ENCODE measurements at places on chromosomes 16 and 17. TPM values are rescaled to one million over a fixed set of nuclear protein-coding genes. Genes with fewer than 3 reads are reported as not detected.

- DNase-seq: peak; percentile 39
These were observed 63.9 kb downstream of the BANP start for GRCh38 chr16:88014954-88015805.

- no peak for DNase-seq
These were observed 233.5 kb downstream of the RBFOX3 start for GRCh38 chr17:79377230-79377786.

- DNase-seq: no peak
These were observed 30.7 kb upstream of the MYO18A start for GRCh38 chr17:29210879-29211278.

DNA sequence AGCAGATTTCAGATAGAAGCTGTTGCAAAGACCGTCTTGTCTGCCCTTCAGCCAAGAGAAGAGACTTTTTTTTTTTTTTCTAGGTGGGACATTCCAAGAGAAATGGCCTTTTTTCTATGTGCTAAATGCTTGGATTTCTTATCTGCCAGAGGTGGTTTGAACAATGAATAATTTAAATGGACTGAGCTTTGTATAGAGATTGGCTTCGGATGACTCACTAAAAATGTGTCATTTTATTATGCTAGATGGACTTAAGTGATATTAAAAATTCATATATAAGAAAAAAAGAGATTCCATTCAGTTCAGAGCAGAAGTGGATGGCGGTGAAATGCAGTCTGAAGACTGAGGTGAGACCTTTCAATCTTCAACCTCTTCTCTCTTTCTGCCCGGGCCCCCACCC lies 58.4 kb downstream of the MEAK7 start:
- no peak for DNase-seq

GRCh38 chr17:8700546-8700945 lies 44.1 kb downstream of the CCDC42 start:
- DNase-seq: no peak

GRCh38 chr17:60602385-60602742 lies 2.4 kb downstream of the PPM1D start:
- no peak for DNase-seq

DNA sequence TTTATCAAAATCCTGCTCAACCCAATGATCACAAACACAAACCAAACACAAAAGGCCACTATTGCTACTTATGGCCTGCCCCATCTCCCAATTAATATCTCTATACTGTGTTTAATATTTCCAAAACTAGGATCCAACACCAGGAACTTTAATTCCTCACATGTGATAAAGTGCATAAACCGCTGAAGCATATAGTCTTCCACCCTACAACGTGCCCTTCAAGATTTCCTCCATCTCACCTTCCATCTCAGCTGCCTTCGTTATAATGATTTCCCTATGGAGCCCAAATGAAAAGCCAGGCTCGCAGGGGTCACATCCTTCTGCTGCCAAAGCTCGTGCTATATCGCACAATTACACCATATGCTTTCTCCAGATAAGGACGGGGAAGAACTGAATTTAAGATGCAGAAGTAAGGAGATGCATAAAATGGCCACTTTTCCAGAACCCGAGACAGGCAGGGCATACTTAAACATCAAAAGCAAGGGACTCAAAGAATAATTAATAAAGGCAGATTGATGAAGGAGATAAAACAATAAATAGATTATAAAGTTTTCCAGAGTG lies 1.8 kb downstream of the MYH10 start:
- DNase-seq: no peak

DNA sequence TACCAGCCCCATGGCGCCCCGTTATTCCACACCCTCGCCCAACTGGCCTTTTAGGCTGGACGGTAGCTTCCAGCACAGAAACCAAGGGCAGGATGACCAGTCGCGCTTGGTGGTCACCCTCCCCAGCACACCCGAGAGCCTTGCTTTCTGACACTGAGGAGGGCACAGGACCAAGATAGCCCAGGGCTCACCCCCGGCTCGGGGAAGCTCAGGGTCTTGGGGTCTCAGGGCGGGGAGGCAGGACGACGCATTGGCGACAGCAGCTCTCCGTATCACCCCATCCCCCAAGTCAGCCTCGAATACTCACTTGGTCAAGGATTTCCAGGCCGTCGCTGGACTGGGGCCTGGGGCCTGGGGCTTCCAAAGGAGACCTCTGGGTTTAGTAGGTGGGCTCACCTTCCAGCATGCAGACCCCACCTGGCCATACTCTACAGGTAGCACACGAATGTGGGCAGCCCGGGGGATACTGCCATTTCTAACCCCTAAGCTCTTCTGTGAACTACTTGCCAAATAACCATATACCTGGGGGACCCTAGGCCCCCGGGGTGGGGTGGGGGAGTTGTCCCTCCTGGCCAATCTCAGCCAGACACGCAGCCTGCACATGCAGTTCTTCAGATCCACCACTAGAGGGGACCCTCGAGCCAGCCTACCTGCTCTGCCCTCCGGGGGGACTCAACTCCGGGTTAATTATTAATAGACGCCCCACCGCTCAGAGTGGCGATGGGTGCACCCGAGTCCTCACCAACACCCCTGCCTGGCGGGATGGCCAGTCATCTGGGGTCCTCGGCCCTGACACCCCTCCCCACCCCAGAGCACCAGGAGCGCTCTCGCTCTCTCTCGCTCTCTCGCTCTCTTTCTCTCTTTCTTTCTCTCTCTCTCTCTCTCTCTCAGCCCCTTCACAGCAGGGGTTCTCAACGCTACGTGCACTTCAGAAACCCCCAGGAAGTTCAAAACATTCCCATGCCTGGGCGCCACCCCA lies 30.0 kb downstream of the TBC1D16 start:
- no peak for DNase-seq

DNA sequence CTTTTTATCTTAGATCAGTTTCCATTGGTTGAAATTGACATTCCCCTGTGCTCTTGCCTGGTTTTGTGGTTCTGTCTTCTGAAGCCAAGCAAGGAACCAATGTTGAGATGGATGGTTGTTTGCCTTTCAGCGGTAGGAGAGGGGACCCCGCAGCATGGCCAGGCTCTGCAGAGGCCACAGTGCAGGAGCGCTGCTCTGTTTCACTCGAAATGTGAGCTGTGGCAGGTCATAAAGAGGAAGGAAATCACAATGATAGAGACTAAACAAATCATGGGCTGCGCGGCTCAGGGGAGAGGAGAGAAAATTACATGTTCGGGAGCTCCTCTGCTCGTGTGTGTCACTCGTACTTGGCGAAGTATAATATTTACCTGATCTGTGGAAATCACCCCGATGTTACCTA lies 148.2 kb downstream of the SNX29 start:
- DNase-seq: no peak

- DNase-seq: no peak
These were observed 28.5 kb upstream of the TRAP1 start for GRCh38 chr16:3745751-3746355.

- no peak for DNase-seq
These were observed 146.1 kb downstream of the SEC14L1 start for GRCh38 chr17:77286641-77287431.

DNA sequence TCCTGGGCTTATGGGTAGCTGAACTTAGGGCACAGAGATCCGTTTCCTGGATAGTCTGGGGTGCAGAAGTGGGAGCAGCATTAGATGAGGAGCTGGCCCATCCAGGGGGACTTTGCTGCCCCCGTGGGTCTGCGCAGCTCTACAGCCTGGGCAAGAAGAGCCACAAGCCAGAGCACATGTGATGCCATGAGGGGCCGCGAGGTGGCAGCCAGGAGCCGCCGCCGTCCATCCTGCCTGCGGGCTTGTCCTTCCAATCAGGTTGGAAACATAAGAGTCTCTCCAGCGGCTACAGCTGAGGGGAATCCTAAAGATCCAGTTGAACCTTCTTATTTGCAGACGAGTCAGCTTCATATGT lies 21.9 kb downstream of the C1QTNF1 start:
- DNase-seq: no peak

GRCh38 chr16:77165006-77165405 lies 26.0 kb upstream of the MON1B start:
- DNase-seq: no peak

DNA sequence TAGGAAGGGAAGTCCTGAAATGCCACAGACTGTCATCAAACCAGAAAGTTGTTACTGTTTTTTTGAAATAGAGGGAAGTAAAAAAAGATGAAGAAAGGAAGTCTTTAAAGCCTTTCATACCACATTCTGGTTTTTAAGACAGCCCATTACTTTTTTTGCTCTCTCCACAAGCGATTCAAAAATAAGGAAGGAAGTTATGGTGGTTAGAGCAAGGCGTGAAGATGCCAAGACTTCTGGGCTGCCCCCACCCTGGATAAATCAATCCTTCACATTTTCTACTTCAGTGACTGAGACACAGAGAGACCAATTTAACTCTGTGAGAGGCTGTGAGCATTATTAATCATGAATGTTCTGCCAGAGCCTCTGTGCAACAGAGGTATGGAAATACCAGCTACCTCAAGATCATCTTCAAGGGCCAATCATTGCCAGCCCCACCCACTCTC lies 82.3 kb upstream of the BCAR1 start:
- no peak for DNase-seq

DNA sequence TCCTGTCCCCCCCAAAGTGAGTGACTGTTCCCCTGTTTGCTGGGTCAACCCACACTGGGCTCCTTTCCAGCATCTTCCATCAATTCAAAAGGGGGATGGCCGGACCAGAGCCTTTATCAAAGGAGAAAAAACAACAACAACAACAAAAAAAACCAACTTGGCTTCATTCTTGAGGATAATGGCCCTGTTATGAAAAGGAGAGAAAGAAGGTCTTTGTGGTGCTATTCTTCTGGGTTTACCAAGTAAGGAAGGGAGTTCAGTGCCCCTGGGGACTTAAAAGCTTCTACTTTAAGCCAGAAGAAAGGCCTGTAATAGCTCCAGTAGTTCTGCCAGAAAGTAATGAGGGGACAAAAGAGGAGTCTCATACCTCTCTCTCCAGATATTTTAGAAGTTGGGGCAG lies 71.5 kb downstream of the RGS9 start:
- DNase-seq: no peak

DNA sequence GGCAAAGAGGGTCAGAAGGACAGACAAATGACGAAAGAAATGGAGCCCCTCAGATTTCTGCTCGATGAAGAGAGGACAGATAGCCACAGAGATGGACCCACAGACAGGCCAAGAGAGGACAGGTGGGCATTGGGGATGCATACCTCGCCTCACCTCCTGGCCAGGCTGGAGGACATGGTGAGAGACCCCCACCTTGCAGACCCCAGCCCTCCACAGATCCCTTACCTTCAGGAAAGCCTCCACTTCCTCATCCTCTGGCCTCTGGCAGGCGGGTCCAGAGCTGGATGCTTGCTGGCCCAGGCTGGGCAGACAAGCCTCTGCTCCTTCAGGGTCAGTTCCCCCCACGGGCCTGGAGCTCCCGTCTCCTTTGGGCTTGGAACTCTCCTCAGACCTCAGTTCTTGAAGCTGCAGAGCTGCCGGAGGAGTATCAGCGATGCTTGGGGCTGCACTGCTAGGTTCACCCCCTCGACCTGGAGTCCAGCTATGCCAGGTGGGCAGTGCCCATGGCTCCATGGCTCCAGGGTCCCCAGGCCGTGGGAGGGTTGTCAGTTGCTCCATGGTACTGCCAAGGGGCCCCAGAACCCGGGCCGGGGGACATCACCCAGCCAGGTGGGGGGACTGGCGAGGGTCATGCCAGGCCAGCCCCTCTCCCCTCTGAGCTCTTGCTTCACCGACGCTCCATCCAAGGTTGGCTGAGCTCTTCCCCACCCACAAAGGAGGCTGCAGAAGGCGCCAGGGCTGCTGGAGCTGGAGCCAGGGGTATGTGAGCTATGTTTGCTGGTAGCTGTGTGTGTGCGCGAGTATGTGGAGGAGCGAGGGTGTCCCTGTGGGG lies 1.0 kb downstream of the TSPOAP1 start:
- DNase-seq: no peak

DNA sequence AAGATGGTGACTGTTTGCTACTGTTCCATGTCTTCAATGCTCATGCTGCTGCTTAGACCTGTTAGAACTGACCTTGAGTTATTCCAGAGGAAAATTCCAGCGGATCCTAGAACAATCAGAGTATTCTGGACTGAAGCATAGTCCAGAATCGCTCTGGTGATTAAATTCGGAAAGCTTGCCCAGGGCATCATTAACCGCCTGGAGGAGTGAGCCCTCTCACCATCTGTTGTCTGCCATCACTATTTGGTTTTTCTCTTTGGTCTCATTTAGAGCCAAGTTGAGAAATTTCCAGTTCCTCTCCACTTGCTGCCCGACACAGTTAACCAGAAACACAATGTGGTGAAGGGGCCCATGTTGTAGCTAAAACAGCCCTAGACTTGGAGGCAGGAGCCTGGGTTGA lies 104.1 kb downstream of the BMERB1 start:
- no peak for DNase-seq

DNA sequence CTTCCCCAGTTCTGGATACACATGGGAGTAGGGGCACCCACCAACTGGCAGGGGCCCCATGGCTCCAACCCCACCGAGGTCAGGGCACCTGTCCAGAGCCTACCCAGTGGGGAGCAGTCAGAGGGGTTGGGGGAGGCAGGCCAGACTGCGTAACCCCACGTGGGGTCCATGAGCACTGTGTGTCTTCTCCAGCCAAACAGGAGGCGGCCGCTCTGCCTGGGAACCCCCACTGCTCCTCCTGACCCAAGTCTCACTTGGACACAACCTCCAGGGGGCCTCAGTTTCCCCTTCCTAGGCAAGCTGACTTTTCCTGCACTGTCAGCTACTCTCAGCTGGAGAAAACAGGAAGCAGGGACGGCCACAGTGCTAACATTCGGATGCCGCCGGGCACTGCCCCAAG lies 7.5 kb downstream of the ZNF469 start:
- no peak for DNase-seq

GRCh38 chr16:72836181-72836580 lies 211.7 kb downstream of the ZFHX3 start:
- no peak for DNase-seq

- no peak for DNase-seq
These were observed 13.3 kb upstream of the SDK2 start for GRCh38 chr17:73657473-73658116.

GRCh38 chr16:31356566-31357323 lies 1.8 kb downstream of the ITGAX start:
- no peak for DNase-seq

- no peak for DNase-seq
These were observed 2.2 kb upstream of the PELP1 start for GRCh38 chr17:4706121-4706520.

GRCh38 chr16:51924744-51925143 lies 622.2 kb downstream of the TOX3 start:
- no peak for DNase-seq

- no peak for DNase-seq
These were observed 33.4 kb upstream of the TBX2 start for GRCh38 chr17:61366076-61366714.

GRCh38 chr16:29903590-29903989 lies 3.3 kb downstream of the ASPHD1 start:
- no peak for DNase-seq

Gene TBC1D3I
- 0.52 TPM for total RNA-seq

Gene SYT17
- not detected for total RNA-seq

Gene BEAN1
- total RNA-seq: not detected

Gene CPHXL
- not detected for total RNA-seq

Gene CHRNE
- total RNA-seq: 0.27 TPM

Gene FBXW10
- not detected for total RNA-seq

Gene ALDH3A1
- total RNA-seq: 0.30 TPM
